SW 1271 (cell line): ENCODE measurements at places on chromosomes 1 and 21.
A peak's percentile ranks its signal among the peaks of the same experiment; 100 is the strongest.

DNA sequence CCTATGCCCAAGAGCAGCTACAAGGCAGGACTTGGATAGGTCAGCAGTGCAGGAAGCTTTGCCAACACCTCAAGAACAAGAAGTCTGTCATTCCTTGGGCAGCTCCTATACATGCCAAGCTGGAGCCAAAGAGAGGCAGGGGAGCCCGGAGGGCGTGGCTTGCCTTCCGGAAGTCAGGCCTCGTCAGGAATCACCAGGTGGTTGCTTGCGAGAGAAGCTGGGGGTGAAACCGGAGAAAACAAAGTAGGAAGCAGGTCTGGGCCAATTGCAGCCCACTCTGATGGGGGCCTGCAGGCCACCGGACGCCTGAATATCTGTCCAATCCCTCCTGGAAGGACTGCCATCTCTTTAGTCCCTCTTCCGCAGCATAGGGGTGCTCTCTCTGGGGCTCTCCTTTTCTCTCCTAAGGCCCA, 794 bp upstream of the FAM76A start:
- DNase-seq, result no peak

DNA sequence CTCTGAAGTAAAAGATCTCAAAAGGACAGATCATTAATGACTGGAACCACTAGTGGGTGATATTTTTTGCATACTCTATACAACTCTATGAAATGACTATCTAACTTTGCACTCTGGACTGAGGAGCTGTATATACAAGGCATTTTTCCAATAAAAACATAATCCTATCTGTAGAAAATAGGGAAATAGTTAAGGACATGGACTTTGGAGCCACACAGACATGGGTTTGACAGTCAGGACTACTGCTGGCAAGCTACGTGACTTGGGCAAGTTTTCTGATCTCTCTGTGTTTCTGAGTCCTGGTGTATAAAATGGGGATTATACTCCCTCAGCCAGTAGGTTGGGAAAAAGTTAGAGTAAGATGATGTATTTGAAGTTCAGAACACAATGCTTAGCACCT, 20.9 kb upstream of the HSD3B2 start:
- no peak for DNase-seq

DNA sequence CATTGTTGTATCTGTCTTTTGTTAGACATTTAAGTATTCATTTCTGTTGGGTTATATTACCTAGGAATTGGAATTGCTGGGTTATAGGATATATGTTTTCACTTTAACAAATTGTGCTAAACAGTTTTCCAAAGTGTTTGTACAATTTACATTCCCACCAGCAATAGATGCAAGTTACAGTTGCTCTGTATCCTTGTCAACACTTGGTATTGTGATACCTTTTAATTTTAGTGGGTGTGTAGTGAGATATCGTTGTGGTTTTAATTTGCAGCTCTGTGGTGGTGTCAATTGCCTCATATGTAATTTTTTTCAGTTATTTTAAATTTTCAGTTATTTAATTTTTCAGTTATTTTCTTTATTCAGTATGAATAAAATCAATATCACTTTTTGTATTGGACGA, 7.4 kb upstream of the DPH5 start:
- no peak for DNase-seq

DNA sequence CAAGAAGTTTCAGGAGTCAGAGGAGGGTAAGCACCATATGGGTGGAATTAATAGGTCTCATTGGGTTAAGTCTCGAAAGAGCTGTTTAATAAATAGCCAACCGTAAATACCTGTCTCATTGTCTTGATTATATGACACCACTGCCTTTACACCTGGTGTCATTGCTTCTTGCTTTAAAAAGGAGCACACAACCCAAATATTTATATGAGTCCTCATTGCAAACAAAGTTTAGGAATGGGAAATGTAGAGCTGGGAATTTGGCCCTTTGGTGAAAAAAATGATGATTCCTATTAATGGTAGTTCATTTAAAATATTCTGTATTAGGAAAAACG, 2.1 kb downstream of the BACH1 start:
- no peak for DNase-seq

GRCh38 chr1:10671622-10672342, 124.7 kb downstream of the CASZ1 start:
- DNase-seq, result no peak

DNA sequence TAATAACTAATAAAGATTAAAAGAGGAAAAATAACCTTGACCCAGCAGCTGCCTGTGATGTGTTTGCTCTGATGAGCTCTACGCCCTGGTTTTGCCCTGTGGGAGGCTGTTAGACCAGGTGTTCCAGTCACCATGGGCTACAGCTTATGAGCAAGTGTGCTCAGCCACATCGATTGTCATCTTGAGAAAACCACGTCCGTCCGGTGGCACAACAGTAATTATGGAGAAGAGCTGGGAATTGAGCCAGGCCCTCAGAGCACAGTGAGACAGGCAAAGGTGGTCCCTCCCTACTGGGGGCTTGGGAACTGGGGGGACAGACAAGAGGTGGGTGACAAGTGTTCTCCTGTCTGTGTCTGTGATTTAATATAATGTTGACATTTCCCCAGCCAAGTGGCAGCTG, 420.5 kb downstream of the MATN1 start:
- no peak for DNase-seq

DNA sequence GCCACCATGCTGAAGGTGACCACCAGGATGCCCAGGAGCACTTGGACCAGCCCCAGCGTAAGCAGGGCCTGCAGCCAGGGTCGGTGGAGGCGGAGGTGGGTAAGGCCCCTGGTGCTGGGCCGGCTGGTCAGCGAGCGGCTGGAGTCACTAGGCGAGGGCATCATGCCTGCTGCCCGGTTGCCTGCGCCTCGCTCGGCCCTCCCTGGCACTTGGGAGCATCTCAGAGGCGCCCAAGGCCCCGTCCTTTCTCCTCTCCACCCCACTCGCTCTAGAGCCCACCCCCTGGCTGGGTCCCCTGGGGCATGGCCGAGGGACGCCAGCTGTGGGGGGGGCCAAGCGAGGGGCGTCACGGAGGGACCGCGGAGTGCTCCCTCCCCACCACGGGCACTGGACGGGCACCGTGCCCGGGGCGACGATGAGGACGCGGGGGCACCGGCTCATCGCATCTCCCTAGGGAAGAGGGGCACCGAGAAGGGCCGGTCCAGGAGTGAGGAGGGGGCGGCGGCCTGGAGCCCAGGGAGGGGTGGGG, 505 bp downstream of the ENTREP3 start:
- no peak for DNase-seq

- DNase-seq, result no peak
Measured at GRCh38 chr1:44263568-44264450, 50.5 kb downstream of the DMAP1 start.

GRCh38 chr21:21109736-21110135, 111.5 kb downstream of the NCAM2 start:
- no peak for DNase-seq

- DNase-seq, result no peak
Measured at GRCh38 chr1:228168563-228169270, 3.1 kb downstream of the IBA57 start.

DNA sequence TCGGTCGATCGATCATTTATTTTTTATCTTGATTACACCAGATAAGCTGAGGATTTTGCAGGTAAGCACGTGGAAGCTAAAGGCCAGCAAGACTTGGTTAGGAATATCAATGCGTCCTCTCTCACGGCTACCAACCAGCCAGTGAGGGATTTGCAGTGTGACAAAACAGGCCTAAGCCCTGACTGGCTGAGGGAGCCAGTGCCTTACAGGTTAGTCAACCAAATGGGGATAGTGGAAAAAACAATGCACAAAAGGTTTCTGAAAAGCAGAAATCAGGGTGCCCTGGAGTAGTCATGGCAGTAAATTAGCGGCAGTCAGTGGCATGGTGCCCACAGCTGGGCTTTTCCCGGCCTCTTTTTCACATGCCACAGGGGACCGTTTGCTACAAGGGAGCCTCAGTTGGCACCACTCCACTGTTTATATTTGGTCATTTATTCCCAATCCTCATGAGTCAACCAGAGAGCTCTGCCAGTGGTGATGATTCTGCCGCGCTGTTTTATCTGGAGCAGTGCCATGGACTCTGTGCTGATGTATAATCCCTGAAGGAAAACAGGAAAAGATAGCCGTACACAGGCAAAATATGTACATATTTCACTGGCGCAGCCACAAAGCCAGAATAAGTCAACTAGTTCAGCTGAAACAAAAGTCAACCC, 167.6 kb downstream of the RHOU start:
- peak; percentile 14 for DNase-seq

DNA sequence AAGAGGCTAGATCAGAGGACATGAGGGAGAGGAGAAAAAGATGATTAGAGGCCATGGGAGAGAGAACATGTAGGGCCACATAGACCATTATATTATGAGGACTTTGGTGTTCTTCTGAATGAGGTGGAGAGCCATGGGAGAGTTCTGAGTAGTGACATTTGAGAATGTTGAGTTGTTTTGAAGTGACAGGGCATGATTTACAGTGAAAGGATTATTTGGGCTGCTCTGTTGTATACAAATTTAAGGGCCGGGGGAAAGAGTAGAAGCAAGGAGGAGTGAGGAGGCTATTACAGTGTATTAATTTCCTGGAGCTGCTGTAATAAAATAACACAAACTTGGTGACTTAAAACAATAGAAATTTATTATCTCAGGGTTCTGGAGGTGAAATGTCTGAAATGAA, 102.5 kb upstream of the RGS4 start:
- DNase-seq, result no peak

GRCh38 chr21:39637197-39637970, 24.6 kb downstream of the B3GALT5 start:
- DNase-seq, result no peak

- DNase-seq, result no peak
Measured at GRCh38 chr1:183970516-183971300, 66.8 kb downstream of the COLGALT2 start.

- DNase-seq, result no peak
Measured at GRCh38 chr1:229012823-229013222, 258.1 kb upstream of the RAB4A start.

GRCh38 chr1:168050307-168050706, 86.4 kb downstream of the GPR161 start:
- DNase-seq, result no peak

GRCh38 chr1:109886827-109887226, 23.8 kb upstream of the CSF1 start:
- DNase-seq, result no peak

DNA sequence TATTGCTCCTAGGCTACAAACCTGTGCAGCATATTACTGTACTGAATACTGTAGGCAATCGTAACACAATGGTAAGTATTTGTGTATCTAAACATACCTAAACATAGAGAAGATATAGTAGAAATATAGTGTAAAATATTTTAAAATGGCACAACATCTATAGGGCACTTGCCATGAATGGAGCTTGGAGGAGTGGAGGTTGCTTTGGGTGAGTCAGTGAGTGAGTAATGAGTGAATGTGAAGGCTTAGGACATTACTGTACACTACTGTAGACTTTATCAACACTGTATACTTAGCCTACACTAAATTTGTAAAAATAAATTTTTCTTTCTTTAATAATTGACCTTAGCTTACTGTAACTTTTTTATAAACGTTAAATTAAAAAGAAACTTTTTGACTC, 7.9 kb downstream of the LEFTY2 start:
- DNase-seq, result no peak

- no peak for DNase-seq
Measured at GRCh38 chr1:31984419-31985347, 29.0 kb upstream of the KHDRBS1 start.

DNA sequence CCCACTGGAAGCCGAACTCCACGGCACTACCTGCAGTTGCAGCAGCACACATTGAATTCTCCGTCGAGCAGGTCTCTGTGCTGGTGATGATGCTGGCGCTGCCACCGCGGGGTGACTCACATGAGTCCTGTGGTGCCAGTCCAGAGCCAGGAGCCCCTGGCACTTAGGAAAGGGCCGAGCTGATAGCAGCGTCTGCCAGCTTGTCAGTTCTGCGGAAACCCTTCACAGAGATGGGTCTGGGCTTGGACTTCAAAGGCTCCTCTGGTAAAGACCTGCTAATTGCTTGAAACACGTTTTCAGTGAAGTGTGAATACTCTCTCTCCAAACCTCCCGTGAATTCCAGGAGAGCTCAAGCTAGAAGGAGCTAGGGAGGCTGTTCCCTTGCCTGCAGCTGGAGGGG, 92.2 kb downstream of the GRIK3 start:
- no peak for DNase-seq

GRCh38 chr21:27382404-27382803, 415.5 kb upstream of the ADAMTS5 start:
- DNase-seq, result no peak

GRCh38 chr1:201011616-201012015, 11.9 kb downstream of the KIF21B start:
- no peak for DNase-seq

GRCh38 chr1:8364528-8365442, 46.9 kb downstream of the SLC45A1 start:
- DNase-seq, result no peak

GRCh38 chr1:83828456-83828855, 170.5 kb downstream of the TTLL7 start:
- DNase-seq, result no peak

GRCh38 chr1:8363186-8363766, 45.4 kb downstream of the SLC45A1 start:
- DNase-seq, result no peak

GRCh38 chr21:37389456-37389855, 22.9 kb downstream of the DYRK1A start:
- DNase-seq, result no peak

DNA sequence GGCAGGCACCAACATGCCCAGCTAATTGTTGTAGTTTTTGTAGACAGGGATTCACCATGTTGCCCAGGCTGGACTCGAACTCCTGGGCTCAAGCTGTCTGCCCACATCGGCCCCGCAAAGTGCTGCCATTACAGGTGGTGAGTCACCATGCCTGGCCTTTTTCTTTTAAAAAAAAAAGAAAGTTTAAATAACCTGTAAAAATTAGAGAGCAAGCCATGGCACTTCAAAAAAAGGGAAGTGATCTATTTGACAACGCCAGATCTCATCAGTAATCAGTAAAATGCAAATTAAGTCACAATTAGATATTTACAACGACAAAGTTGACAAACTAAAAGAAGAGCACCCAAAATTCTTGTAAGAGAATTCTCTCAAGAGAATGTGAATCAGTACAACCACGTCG, 2.9 kb upstream of the RBBP5 start:
- DNase-seq, result no peak

DNA sequence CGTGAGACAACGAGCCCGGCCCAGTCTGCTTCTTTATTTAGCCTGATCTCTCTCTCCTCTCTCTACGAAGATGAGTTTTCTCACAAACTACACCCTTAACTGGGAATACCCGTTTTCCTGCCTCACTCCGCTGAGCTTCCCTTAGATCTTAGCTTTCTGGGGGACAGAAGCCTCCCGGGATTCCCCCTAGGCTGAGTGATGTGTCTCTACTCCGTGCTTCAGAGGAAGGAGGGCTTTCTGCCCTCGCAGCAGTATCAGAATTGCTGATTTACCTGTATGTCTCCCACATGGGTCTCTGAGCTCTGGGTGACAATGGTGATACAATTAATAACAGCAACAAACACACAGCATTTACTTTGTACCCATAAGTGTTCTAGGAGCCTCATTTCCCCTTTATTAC, 1.0 kb downstream of the ZBTB17 start:
- DNase-seq, result no peak
